ENCODE measurements at places on chromosomes 13 and 19.
A peak's percentile ranks its signal among the peaks of the same experiment; 100 is the strongest.

DNA sequence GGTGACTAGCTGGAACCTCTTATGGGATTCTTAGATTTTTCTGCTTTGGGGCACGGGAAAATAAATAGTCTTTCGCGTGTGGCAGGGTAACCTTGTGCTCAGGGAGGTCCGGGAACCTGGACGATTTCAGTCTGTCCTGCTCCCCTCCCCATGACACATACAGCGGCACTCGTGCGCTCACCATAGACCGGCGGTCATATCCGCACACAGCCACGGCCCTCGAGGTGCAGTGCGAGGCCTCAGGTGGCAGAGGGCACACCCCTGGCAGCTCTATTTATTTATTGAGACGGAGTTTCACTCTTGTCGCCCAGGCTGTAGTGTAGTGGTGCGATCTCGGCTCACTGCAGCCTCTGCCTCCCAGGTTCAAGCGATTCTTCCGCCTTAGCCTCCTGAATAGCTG lies 3.0 kb downstream of the ONECUT3 start:
- DNase-seq = no peak

DNA sequence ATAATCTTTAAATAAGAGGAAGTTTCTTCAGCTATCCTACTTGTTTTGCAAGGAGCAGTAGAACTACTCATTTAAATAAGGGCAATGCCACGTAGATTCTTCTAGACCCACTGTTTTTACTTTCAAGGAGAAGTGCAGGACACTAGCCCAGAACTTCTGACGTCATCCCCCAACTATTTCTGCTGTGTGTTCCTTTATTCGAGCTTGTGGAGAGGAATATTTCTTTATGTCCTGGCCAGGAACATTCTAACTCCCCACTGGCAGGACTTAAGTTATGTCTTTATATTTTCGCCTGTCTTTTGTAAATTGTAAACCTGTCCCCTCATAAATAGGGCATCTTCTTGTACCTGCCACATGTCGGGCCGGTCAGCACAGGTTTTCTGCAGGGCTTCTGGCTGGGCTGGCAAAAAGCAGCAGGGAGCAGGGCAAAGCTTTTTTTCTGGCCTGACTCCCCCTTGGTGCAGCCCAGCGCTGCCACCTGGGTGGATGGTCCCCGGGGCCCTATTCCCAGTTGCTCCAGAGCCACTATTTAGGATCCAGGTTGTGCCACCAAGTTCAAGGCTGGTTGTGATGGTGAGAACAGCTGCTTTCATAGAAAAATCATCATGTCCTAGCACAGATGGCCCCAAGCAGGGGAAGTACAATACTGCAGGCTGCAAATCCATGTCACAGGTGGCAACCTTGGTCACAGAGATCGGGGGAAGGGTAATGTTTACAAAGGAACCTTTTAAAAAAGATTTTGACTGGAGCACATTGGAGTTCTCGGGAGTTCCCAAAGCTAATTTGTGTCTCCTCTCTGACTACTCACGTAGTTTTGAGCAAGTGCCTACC lies 1.8 kb downstream of the MBNL2 start:
- peak; percentile 71 for DNase-seq

GRCh38 chr13:38483623-38484022 lies 134.0 kb downstream of the UFM1 start:
- DNase-seq = no peak

DNA sequence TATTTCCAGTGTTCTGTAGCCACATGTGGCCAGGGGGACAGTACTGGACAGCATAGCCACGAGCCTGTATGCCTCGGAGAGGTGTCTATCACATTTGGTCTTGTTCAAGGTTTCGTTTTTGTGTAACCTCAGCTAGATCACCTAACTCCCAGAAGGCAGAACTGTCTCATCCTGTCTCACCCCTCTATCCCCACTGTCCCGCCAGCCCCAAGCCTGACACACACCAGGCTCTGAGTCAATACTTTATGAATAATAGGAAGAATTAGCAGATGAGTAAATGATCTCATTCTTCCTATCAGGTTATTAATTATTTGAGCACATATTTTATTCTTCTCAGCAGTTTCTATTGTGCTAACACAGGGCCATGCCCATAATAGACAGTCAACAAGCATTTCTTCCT lies 132.2 kb downstream of the NUFIP1 start:
- no peak for DNase-seq

- DNase-seq = peak; percentile 69
Measured at GRCh38 chr13:75762076-75762937, 126.2 kb downstream of the LMO7 start.

GRCh38 chr19:18513868-18514267 lies 8.0 kb downstream of the ELL start:
- DNase-seq = no peak

DNA sequence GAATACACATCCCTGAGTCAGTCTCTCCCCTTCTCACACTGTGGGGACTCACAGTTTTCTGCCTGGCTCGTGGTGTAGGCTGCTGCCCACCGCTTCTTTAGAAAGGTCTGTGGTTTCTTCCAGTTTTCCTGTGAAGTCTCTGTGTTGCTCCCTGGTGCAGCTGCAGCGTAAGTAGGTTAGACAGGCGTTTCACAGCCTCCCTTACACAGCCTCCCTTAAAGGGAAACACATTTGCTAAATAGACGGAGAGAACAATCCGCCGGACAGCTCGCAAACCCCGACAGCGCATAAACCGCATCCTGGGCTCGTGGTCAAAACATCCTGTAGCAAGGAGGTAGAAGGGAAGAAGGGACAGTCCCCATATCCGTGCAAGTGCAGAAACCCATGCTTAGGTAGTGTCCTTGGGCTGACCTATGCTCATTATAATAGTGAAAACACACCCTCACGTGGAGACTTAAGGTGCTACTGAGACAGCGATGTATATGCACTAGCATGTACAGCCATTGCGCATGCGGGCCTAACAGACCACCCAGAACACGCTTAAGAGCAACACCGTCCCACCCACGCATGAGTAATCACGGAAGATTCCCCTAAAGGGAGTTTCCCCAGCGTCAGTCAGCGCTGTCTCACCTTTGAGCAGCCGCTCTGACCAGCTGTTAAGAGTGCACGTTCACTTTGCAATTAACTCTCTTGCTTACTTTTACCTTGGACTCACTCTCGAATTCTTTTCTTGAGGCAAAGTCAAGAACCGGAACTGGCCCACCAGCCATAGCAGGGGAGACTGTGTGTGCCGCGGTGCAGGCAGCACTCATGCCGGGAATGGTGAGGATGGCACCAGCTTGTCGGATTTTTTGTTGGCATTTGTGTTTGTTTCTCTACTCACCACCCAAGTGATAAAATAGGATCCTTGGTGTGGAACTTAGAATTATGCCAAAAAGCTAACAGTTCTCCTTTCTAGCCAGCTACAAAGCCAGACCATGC lies 16.6 kb downstream of the SIGLEC8 start:
- DNase-seq = peak; percentile 45

GRCh38 chr19:30666301-30666803 lies 294.2 kb downstream of the ZNF536 start:
- peak; percentile 51 for DNase-seq

DNA sequence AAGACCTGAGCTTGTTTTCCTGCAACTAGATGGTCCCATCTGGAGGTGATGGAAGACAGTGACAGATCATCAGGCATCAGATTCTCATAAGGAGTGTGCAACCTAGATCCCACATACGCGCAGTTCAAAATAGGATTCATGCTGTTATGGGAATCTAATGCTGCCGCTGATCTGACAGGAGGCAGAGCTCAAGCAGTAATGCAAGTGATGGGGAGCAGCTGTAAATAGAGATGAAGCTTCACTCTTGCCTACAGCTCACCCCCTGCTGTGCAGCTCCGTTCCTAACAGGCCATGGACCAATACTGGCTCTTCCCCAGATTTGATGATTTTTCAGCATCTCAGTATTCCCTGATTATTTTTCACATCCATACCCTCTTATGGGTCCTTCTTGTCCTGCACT lies 208.4 kb upstream of the RXFP2 start:
- DNase-seq = no peak

DNA sequence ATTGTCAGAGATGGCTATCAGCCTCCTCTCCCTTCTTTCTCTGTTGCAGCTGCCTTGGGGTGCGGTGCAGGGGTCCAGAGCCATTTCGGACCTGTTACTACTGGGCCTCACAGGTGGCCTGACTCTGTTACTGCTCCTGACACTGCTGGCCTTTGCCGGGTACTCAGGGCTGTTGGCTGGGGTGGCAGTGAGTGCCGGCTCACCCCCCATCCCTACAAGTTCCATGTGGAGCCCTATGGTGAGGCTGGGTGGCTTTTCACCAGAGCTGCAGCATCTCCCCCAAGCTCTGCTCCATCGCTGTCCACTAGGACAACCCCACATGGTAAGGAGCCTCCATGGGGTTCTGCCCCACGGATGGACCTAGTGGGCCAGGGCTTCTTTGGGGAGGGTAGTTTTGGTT lies 13.7 kb upstream of the ZNF492 start:
- no peak for DNase-seq

DNA sequence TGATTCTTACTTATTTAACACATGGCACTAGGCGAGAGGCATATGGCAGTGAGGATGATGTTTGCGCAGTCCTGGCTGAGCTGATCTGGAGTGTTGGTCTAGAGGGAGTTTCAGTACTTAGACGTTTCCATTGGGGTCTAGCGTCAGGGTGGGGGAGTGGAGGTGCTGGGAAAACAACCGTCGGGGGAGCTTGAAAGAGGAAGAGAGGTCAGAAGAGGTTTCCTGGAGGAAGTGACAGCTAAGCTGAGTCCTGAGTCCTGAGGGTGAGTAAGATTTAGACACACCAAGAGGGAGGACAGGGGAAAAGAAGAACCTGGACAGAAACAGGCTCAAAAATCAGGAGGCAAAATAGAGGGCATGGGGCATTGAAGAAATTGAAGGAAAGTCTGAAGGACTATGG lies 81.4 kb downstream of the ALOX5AP start:
- DNase-seq = no peak

GRCh38 chr13:99278200-99278599 lies 20.0 kb upstream of the GPR18 start:
- DNase-seq = no peak

Measured in trophoblast cell (in vitro differentiated cells and primary cell).